ENCODE measurements at places on chromosomes 11 and 22.

DNA sequence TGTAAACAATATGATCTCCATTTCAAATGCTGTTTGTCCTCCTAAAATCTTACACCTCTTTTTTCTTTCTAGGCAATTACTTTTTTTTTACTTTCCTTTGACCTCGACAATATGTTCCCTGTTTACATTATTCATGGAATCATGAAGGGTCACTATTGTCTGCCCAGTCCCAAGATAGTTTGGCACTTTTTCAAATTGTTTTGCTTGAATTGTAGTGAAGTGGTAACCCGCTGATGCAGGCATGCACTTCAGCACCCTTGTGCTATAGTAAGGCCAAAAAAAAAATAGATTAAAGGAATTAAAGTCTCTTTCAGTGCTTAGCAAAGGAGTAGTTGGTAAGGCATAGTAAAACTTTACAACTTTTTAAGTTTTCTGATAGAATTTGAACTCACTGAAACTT is 90.9 kb downstream of the PAX6 start:
- DNase-seq = no peak

DNA sequence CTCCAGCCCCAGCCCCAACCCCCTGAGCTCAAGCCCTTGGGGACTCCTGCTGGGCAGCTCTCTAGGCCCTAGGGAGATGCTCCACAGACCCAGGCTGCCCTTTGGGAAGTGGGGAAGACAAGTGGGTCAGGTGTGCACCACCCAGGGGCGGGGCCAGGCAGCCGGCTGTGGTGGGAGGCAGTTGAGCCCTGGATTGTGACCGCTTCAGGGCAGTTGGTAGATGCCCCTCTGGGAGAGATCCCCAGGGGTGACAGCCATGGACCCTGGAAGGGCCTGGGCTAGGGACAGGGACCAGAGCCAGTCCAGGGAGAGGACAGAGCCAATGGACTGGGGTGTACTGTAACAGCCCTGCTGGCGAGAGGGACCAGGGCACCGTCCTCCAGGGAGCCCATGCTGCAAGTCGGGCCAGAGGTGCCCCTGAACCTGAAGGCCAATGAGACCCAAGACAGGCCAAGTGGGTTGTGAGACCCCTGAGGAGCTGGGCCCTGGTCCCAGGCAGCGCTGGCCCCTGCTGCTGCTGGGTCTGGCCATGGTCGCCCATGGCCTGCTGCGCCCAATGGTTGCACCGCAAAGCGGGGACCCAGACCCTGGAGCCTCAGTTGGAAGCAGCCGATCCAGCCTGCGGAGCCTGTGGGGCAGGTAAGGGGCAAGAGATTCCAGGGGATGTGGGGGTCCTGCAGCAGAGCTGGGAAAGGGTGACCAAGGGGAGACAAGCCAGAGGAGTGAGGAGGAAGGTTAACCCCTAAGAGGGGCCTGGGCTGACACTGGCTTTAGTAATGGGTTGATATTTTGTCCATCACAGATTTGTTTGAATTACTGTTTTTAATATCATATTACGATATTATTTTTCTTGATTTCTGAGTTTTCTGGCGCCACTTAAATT is at the start of gene IGLL5:
TSS of gene IGLL5 (plus strand) at position 196 of the 883 bp plus-strand sequence. CDS start at position 434, 238 bp downstream.
- DNase-seq = no peak

DNA sequence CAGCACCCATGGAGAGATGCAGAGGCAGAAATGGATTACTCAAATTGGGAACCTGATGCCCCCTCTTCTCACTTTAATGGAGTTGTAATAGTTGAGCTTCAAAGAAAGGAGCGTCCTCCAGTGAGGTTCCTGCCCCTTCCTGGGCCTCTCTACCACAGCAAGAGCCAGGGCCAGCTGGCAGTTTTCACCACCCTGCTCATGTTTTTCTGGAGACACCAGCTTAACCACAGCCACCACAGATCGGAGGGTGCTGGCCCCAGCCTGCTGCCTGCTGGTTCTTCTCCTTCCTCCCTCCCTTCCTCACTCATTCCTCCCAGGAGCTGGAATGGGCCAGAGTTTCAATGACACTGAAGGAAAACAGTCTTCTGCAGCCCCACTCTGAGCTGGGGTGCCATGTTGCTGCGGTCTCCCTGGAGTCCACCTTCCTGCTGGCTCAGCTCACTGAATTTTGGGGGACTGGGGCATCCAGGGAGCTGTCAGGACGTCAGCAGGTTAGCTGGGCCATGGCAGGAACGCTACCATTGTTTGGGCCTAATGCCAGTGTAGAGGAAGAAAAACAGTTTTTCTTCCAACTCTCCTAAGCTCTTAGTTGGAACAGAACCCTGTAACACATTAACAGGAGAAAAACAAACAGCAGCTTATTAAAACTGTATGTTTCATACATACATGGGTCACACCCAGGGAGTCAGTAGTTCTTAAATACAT is 57.7 kb downstream of the TRAF6 start:
- DNase-seq = no peak

GRCh38 chr22:24555165-24556039 is at the start of gene SNRPD3:
TSS of gene SNRPD3 (plus strand) at chr22:24555999. CDS start at chr22:24557675, 1,676 bp downstream.
- peak; percentile 97 for DNase-seq

DNA sequence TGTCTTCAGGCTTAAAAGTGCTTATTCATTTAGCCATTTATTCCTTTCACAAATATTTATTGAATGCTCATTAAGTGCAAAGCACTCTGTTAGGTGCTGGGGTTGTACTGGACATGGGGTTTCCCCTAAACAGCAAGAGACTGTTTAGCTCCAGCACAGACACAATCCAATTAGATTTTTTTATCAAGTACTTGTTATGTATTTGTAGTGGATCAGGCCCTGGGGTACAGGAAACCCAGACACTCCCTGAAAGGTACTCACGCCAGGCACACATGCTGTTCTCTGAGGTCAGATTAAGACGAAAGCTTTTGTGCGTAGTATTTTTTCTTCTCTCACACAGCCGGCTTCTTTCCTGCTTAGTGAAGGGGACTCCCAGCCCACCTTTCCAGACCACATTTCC is 218.1 kb upstream of the PLET1 start:
- DNase-seq = no peak

DNA sequence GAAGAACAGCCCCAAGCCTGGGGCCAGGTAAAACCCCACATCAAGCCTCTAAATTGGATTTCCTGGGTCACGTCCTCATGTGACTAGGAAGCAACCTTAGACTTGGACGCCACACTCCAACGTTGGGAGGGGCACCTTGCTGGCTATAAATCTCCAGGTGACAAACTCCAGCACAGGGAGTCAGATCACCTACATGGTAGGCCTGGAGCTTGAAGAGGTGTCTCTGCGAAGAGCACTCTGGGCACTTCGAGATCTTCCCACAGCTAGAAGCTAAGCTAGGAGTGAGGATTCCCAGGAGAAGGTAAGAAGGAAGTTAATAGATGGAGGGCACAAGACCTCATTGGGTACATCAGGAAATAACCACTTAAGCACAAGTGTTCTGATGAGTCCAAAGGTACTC is 77.1 kb upstream of the GNAZ start:
- no peak for DNase-seq

- no peak for DNase-seq
These were observed 69.1 kb downstream of the FCHSD2 start for GRCh38 chr11:73072935-73073481.

- DNase-seq = peak; percentile 17
These were observed 98.4 kb downstream of the VPREB1 start for GRCh38 chr22:22342697-22343580.

GRCh38 chr11:134858783-134859480 is 446.9 kb upstream of the B3GAT1 start:
- DNase-seq = no peak

DNA sequence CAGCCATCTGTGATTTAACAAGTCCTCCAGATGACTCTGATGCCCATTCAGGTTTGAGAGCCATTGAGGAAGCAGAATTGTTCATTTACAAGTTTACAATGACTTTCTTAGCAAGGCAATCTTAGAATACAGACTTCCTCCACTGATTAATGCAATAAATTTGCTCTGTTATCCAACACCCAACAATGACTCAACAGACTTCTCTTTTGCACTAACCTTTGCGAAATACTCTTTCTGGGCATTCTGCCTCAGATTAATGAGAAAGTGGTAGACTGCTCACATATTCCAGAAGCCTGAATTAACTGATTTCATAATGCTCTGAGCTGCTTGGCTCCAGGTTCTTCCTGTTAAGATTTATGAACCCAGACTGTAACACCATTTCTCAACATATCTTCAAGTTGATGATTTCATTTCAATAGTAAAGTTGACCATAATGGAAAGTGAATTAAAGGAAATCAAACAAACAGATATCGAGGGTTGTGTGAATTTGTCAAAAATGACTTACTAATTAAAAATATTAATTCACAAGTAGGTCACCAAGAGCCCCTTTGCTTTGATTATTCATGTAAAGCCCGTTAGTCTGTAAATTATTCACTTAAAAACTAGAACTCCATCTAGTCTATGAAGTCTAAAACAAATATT is 70.5 kb upstream of the BLID start:
- no peak for DNase-seq

GRCh38 chr22:27726686-27727449 is 74.7 kb downstream of the MN1 start:
- no peak for DNase-seq

GRCh38 chr11:3156282-3156660 is 8.8 kb downstream of the OSBPL5 start:
- no peak for DNase-seq

- DNase-seq = no peak
These were observed 53.5 kb downstream of the MCAM start for GRCh38 chr11:119263352-119263940.

DNA sequence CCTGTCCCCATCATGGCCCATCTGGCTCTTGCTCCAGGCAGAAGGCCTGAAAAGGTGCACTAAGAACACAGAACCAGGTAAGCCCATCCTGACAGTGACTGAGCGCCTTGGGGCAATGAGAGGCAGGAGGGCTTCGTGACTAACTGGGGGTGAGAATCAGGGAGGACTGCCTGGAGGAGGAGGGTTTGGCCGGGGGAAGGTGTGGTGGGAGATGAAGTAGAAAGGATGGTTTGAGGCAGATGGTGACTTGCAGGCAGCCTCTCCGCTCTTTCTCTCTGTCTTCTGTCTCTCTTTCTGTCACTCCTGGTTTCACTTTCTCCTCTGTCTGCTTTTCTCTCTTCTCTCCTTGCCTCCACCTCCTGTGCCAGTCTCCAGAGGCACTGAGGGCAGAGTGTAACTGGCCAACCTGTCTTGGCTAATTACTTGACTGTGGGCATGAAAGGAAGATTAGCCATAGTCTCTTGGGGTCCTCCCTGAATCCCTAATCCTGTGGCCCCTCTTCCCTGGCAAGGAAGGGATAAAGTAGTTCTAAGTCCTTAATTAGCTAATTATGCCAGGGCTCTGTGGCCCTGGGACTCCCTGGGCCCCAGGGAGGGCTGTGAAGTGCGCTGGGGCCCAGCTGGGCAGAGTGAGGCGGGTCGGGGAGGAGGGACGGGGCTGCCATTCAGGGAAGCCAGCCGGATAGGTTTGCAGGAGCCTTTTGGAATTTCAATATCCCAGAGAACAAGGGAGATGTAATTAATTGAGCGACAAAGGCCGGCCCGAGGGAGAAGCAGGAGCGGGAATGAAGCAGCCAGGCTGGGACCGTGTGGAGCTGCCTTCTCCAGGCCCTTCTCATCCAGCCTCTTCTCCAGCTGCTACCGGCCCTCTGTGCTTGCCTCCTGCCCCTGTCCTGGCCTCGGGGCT is 61.1 kb downstream of the CACNA1I start:
- DNase-seq = no peak

- no peak for DNase-seq
These were observed 317.3 kb upstream of the ANO3 start for GRCh38 chr11:26014456-26015115.

GRCh38 chr11:104968856-104969776 is 742 bp upstream of the CASP4 start:
- DNase-seq = no peak

DNA sequence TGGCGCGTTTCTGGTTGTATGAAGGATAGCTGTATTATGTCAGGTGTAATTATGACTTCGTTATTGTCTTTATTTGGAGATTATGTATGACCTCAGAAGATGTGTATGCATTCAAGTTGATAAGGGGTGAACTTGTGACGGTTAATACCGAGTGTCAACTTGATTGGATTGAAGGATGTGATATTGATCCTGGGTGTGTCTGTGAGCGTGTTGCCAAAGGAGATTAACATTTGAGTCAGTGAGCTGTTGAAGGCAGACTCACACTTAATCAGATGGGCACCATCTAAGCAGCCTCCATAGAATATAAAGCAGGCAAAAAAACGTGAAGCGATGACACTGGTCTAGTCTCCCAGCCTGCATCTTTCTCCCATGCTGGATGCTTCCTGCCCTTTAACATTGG is 15.3 kb upstream of the CD82 start:
- no peak for DNase-seq

GRCh38 chr11:72615329-72615728 is 58.9 kb downstream of the PDE2A start:
- no peak for DNase-seq

- DNase-seq = no peak
These were observed 402.3 kb downstream of the TBC1D22A start for GRCh38 chr22:47164514-47165337.

- no peak for DNase-seq
These were observed 25.2 kb downstream of the RAB39A start for GRCh38 chr11:107953446-107953845.

GRCh38 chr22:46661221-46661851 is 41.1 kb downstream of the GRAMD4 start:
- no peak for DNase-seq

DNA sequence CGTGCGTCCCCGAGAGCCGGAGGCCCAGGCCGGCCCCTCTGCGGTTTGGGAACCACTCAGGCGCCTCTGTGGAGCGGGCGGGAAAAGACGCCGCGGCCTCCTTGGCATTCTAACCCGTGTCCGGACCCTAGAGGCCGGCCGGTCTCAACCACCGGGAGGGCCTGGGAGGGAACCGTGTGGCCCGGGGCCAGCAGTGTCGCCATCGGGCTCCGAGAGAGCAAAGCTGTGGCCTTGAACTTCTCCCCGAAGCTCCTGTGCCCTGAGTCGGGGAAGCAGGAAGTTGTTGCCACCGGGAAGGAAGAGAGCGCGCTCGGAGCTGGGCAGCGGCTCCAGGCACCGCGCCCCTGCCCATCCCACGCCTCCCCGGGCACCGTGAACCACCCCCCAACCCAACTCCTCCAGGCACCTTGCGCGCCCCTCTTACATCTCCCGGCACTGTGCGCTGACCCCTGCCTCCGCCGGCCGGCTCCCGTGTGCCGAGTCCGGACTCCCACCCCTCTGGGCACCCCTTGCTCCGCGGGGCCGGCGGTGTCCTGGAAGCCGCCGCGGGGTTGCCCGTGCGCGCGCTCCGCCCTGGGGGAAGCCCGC is 80.0 kb upstream of the PPARA start:
- peak; percentile 46 for DNase-seq

DNA sequence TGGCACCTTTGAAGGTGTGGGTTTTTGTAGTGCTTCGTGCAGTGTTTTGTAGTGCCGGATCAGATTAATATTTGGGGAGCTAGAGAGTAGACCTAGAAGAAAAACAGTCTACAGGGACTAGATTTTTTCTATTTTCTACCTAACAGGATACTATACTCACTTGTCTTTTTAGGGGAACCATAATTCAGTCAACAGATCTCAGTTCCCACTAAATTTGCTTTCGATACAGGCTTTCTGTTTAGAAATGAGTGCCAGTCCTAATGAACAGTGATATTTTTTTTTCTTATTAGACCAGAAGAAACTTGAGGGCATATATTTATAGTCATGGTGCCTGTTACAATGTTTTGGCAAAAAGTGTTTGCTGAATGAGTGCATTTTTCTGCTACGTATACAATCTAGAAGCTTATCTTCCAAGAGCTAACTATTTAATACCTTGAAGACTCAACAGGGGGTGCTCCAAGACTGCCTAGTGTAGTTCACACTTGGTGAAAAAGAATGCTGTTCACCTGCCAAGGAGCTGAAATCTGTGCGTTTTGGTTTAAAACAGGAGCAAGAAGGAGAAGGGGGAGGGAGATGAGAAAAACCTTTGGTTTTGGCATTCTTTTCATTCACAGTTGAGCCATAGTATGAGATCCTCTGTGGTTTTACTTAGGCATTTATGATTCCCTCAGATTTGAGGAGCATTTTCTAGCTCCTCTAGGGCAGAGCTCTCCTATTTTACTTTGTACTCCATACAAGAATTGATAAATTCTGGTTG is 44.9 kb upstream of the VSTM5 start:
- DNase-seq = no peak
